Hypothalamus (tissue), 51 donors: ENCODE measurements at places on chromosomes 7 and 10.

DNA sequence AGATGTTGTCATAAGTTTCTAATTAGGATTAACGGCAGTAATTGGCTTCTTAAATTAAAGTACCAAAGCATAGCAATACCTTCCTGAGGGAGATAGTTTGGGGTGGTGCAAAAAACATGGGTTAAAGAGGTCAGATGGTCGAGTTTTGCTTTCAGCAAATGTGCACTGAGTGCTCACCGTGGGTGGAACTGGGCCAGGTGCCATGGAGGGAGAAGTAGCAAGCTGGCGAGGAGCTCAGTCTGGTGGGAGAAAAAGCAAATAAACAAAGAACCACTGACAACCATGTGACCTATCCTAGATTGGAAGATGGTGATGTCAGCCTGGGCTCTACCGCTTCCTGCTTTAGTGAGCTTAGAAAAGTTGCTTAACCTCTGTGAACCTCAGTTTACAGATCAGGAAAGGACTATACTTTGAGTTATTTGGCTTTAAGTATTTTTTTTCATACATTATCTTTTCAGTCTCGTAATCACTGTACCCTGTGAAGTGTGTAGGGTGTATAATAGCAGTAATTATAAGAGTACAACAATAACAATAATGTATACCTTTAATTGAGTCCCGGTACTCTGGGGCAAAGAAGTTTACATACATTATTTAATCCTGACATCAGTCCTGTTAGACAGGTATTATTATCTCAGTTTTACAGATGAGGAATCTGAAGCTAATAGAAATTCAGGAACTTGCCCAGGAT is 69.0 kb upstream of the PDCD4 start:
- peak; percentile 6 for DNase-seq

- DNase-seq = no peak
Observed at GRCh38 chr10:33376476-33376875, 42.0 kb upstream of the NRP1 start.

- DNase-seq = no peak
Observed at GRCh38 chr10:59212301-59212798, 35.9 kb downstream of the PHYHIPL start.

GRCh38 chr10:88918191-88918905 is 34.2 kb downstream of the ACTA2 start:
- no peak for DNase-seq

- no peak for DNase-seq
Observed at GRCh38 chr10:63681993-63682697, 160.9 kb downstream of the REEP3 start.

DNA sequence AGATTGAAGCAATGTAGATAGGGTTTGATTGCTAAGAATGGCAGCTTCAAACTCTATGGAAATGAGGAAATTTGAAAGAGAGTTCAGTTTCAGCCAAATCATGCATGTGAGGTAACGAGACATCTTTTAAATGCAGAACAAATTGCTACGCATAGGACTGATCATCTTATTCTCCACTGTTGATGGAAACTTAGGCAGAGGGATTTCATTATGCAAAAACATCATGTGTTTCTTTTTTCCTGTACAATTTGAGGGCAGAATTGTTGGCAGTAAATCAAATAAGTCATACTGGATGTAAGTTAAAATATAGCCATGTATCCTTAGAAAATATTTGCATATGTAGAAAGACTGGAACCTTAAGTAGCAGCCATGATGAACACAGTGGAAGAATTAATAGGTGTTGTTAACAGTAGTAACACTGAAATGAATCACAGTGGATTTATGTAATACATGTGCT is 327.4 kb downstream of the CDK14 start:
- no peak for DNase-seq

GRCh38 chr10:49598164-49598856 is 11.8 kb upstream of the SLC18A3 start:
- DNase-seq = no peak

DNA sequence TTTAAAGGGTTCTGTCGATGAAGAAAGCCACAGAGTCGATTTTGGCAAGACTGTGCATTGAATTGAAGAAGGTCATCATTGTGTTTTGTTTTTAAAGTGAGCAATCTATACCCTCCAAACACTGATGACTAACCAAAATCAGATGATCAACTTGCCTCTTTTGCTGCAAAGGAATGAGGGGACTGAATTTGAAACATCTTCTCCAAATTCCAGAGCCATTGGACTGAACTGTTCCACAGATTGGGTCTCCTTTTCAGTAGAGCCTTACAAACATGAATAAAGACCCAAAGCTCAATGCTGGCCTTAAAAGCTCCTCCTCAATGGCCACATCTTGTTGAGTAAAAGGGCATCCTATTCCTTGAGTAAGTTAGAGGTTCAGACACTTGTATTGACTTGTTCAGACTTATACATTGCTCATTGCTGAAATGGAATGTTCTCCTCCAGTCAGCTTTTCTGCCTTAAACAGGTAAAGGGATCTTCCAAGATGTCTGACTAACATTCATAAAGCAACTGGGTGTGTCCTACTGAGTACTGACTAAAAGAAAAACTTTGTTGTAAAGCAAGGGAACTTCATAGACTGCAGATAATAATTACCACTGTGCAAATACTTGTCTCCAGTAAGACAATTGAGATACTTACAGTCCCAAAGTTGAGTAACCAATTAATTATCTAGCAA is 630.6 kb downstream of the KCNMA1 start:
- no peak for DNase-seq

GRCh38 chr7:27277628-27278027 is 35.0 kb downstream of the EVX1 start:
- no peak for DNase-seq

- DNase-seq = no peak
Observed at GRCh38 chr10:102167861-102168260, 15.7 kb downstream of the NOLC1 start.

GRCh38 chr7:139749545-139749944 is 28.3 kb downstream of the HIPK2 start:
- no peak for DNase-seq

GRCh38 chr7:21071561-21072501 is 285.1 kb upstream of the SP8 start:
- DNase-seq = no peak
